ENCODE measurements at places on chromosomes 11 and 22.
A peak's percentile ranks its signal among the peaks of the same experiment; 100 is the strongest.

GRCh38 chr11:69443968-69444364, 37.5 kb upstream of the LINC01488 start:
- DNase-seq, result no peak

- DNase-seq, result peak; percentile 29
Measured at GRCh38 chr11:3796346-3796745, 1.0 kb downstream of the NUP98 start.

- DNase-seq, result no peak
Measured at GRCh38 chr11:79220171-79220570, 220.7 kb downstream of the TENM4 start.

GRCh38 chr22:36585841-36586240, 56.9 kb upstream of the EIF3D start:
- no peak for DNase-seq

DNA sequence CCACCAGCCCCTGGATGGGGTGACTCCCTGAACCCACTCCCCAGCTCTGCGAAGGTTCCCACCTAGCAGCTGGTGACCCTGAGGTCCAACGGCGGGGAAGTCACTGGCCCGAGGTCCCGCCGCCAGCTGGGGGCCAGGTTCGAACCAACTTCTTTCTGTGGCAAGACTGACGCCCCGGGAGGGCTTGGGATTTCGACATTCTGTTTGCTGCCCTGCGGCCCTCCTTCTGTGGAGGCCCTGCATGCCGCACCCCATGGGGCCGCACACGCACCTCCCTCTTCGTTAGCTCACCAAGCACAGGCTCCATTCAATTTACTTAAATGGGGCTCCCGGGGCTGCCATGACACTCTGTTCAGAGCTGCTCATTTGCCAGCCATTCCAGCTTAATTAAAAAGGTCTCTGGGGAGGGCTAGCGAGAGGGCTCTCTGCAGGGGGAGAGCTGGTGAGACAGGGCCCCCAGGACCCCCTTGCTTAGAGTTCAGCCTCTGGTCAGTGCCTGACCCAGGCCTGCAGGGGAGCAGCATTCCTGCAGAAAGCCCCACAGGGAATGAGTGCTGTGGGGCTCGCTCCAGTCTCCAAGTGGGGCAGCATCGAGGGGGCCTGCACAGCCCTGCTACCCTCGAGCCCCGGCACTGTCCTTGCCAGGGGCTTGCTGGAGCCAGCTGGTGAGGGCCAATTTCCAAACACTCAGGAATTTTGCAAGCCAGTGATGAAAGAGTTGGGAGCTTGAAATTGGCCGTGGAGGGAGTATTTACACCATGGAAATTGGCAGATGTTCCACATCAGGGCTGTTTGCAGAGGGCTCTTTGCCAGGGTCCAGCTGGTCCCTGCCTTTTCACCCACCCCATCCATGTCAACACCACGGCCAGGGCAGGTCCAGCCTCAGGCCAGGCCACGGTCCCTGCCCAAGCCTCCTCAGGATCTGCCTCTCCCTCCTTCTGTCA, 80.8 kb downstream of the CACNA1I start:
- no peak for DNase-seq

GRCh38 chr22:24128631-24129262, 52.5 kb upstream of the SUSD2 start:
- peak; percentile 68 for DNase-seq

DNA sequence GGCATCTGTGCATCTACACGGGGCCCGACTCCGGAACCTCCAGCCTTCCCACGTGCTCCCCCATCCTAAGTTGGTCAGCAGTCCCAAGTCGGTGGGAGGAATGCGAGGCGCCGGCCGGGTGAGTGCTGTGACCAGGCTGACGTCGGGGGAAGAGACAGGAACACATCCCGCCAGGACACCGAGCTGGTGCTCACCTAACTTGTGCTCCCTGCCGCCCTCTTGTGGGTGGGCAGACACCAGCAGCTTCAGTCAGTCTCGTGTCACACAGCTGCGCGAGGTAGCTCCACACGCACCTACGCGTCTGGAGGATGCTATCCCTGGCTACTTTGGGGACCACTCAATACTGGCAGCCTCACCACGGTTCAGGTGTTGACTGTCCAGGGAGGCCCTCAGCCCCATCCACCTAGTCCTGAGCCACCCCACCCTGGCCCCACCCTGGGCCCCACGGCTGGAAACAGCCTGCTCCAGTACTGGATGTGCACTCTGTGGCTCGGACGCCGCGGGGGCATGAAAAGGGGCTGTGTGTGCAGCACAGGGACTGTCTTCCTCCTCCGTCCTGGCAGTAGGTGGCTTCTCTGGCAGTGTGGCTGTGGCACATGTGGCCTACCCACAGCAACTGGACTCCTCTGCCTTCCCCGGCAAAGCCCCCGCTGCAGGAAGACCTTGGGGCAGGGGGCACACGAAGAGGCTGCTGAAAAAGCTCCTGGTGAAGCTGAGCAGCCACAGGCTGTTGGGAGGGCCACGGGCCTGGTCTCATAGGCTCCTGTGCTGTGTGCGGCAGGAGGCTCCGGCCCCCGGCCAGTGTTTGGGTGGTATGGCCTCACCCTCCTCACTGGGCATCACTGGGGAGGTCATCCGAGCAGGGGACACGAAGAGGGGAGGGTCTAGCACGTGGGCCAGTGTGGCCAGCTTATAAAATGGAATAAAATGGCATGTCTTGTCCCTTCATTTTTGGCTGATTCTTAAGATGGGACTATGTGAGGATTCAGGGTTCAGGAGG, 11.2 kb upstream of the BID start:
- DNase-seq, result peak; percentile 88

GRCh38 chr11:25927411-25927953, 404.4 kb upstream of the ANO3 start:
- DNase-seq, result no peak

GRCh38 chr11:18209058-18209457, 27.5 kb downstream of the SAA4 start:
- DNase-seq, result no peak

GRCh38 chr22:49910229-49911155, 7.7 kb downstream of the ALG12 start:
- DNase-seq, result no peak

DNA sequence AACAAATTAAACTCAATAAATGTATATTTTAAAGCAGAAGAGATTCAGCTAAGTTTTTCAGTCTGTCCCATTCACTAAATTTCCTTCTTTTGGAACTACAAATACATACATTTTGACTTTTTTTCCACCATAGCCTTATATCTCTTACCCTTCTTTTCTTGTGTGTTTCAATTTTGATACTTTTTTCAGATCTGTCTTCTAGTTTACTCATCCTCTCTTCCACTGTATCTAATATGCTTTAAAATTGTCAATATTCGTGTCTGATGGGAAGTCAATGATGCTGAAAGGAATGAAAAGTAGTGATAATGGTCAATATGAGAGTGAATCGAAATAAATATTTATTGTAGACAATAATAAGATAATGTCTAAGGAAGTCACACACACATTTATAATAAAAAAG, 332.3 kb upstream of the KIRREL3 start:
- DNase-seq, result no peak

- DNase-seq, result no peak
Measured at GRCh38 chr11:7555052-7555699, 41.4 kb downstream of the PPFIBP2 start.

DNA sequence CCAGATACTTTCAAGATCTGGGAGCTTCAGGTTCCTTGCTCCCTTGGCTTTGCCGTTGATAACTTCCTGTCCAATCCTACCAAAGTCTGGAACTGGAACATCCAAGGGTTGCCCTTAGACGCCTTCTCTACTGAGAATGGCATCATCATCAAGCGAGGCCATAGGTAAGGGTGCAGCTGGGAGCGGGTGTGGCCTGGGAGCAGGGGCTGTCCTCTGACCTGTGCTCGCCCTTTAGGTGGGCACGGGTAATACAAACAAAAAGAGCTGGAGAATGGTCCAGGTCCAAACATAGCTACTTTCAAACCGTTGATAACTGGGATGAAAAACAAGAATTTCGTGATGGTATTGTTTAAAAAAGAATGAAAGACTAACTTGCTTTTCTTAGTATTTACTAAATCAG, 25.0 kb downstream of the CASP12 start:
- peak; percentile 39 for DNase-seq

- no peak for DNase-seq
Measured at GRCh38 chr11:111623527-111624030, 21.3 kb downstream of the SIK2 start.

DNA sequence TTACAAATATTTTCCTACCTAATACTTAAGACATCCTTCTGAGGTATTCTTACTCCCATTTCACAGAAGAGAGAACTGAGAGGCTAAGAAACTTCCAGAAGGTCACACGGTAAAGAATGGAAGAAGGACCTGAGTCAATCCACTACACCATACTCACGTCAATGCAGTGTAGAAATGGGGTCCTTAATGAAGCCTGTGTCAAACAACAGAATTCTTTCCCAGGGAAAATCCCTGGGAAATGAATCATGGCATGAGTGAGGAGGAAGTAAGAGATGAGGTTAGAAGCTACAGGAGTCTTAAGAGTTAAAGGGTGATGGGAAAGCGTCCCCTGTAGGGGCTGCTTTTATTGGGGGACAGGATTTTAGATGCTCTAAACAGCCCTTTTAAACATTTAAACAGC, 147.9 kb downstream of the C11orf91 start:
- no peak for DNase-seq

Data from DMS53 (cell line).